ENCODE measurements at places on chromosomes 7 and 10.
A peak's percentile ranks its signal among the peaks of the same experiment; 100 is the strongest.

- no peak for DNase-seq
These were observed 109.3 kb downstream of the RTKN2 start for GRCh38 chr10:62159351-62159750.

DNA sequence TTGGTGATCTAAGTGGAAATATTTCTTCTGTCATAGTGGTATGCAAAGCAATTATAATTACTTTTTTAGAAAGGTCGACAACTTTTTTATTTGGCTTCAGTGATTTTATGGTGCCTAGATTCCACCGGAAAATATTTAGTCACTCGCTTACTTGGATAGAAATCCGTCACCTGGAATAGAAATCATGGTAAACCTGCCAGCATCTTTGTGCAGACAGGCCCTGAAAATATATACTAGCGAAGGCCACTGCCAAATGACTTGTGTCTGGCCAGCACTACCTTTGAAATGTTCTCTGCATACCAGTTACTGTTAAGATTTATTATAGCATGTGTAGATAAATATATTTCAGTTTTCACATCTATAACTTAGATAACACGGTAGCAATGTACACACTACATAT lies 226.4 kb downstream of the AGMO start:
- no peak for DNase-seq

GRCh38 chr7:152527610-152528032 lies 91.8 kb upstream of the KMT2C start:
- no peak for DNase-seq

- no peak for DNase-seq
These were observed 54.2 kb downstream of the METTL2B start for GRCh38 chr7:128530855-128531104.

DNA sequence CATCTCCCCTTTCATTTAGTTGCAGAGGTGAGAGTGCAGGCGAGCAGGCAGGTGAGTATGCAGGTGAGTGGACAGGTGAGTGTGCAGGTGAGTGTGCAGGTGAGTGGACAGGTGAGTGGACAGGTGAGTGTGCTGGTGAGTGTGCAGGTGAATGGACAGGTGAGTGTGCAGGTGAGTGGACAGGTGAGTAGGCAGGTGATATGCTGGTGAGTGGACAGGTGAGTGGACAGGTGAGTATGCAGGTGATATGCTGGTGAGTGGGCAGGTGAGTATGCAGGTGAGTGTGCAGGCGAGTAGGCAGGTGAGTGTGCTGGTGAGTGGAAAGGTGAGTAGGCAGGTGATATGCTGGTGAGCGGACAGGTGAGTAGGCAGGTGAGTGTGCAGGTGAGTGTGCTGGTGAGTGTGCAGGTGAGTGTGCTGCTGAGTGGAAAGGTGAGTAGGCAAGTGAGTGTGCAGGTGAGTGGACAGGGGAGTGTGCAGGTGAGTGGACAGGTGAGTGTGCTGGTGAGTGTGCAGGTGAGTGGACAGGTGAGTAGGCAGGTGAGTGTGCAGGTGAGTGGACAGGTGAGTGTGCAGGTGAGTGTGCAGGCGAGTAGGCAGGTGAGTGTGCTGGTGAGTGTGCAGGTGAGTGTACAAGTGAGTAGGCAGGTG lies 165.6 kb downstream of the ADARB2 start:
- no peak for DNase-seq

DNA sequence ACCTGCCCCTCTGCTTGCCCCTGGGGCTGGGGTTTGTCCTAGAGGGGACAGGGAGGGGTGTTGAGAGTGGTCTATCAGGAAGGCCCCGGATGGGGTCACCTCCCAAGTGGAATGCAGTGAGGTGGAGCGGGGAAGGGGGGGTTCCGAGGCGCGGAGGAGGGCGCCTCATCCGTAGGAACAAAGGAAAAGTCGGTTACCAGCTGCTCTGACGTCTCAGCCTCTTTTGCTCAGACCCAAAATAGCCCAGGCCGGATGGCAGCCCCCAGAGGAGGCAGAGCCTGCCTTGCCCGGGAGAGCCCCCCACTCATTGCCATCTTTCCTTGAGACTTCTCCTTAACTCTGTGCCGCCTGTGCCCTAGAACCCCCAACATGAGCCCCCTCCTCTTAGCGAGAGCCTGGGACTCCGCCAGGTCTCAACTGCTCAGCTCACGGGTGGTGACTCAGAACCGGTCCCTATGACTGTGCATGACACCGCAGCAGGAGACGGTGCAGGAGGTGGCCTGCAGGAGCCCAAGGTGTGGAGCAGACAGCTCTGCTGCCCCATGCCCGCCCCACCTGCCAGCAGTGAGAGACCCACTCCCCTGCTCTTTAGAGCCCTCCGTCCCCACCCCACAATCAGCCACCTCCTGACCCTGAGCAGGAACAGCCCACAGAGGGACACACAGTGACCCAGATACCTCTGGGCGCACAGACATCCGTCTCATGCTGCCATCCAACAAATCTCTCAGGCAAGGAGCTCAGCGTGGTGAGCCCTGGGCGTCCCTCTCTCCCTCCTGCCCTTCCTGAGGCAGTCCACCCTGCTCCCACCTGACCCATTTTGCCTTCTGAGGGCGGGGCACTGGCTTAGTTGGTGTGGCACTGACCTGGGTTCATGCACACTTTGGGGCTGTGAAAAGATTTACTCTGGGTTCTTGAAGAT lies 13.1 kb downstream of the STX1A start:
- DNase-seq: peak; percentile 97

DNA sequence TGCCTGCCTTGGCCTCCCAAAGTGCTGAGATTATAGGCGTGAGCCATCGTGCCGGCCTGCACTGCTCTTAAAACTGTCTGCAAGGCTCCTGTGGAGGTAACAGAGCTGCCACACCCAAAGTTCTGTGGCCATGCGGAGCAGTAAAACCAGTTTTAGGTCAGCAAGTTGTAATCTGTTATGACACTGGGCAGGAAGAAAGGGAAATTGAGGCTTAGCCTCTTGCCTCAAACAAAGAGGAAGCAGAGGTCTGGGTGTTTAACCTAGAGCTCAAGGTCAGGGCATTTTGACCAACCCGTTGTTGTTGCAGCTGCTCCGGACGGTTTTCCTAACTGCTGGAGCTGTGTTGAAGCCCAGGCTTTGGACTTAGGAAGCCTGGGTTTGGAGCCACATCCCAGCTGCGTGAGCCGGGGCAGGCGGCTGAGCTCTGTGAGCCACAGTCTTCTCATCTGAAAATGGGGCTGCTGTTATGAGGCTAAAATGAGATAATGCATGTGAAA lies 7.4 kb upstream of the RRP12 start:
- no peak for DNase-seq

GRCh38 chr7:107446988-107447387 lies 22.9 kb upstream of the GPR22 start:
- DNase-seq: peak; percentile 39

- no peak for DNase-seq
These were observed 6.3 kb downstream of the POLD2 start for GRCh38 chr7:44116789-44117666.

- DNase-seq: no peak
These were observed 56.9 kb upstream of the PPP2R2D start for GRCh38 chr10:131843881-131844284.

DNA sequence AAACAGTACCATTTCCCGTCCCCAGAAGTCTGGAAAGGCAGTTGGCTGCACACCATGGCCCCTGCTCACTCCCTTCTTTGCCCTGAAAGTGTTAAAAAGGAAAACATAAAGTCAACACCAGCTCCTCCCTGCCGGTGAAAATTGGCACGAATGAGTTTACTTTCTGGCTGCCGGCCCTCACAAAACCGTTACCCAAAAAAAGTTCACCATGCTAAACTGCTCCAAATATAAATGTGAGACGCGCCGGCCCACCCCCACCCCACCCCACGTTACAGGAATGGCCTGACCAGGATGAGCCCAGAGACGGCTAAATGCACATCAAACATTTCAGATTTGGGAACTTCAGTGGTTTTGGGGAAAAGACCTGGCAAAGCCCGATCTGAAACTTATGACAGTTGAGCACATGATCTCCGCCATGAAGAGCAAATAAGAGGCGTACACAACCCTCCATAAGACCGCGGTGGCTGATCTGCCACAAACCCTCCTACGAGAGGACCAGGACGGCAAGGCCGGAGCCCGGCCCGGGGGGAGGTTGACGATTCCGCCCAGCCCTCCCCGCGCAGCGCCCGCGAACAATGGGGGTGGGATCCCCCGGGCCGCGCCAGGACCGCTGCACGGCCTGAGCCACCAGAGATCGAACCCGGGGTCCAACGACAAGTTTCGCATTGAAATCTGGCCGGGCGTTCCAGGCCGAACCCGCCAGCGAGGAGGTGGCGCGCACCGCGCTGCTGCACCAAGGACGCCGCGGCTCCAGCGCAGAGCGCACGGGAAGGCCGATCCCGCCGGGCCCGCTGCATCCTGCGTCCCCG lies 952 bp downstream of the DIP2C start:
- DNase-seq: peak; percentile 50

- DNase-seq: no peak
These were observed 1.9 kb upstream of the PWWP2B start for GRCh38 chr10:132394936-132395703.

DNA sequence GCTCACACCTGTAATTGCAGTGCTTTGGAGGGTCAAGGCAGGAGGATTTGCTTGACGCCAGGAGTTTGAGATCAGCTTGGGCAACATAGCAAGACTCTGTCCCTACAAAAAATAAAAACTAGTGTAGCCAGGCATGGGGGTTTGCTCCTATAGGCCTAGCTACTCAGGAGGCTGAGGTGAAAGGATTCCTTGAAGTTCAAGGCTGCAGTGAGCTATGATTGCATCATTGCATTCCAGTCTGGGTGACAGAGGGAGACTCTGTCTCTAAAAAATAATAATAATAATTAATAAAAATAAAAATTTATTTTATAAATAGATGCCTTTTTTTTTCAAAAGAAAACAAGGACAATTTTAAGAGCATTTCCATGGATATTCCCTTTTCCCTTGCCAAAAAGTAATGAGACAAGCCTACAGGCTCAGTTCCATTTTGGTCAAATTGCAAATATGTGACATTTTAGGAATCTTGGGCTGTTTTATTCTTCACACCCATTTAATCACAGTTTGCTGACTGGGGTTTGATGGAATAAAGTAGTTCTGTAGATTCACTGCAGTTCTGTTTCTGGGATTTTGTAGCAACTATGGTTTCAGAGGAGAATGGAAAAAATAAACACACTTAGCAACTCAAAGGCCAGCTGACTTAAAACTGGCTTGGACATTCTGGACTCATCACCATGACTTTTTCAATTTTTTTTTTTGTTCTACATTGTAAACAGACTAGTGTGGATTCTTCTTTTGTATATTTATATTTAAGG lies 48.4 kb upstream of the ARHGAP21 start:
- no peak for DNase-seq

DNA sequence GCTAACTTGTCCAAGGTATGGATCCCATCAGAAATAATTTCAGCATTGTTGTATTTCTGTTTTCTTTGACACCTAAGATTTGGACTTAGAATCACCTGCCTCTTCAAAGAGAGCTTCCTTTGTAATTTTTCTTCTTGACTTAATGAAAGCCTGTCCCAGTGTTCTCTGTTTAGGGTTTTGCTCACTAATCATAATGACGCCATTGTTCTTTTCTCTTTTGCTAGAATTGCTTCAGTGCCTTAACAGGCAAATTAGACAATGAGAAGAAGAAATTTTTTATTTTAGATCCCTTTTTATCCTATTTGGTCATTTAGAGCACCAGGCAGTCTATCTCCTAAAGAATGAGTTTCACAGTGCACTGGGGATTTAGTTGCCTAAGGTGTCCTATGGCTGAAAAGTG lies 128.5 kb downstream of the SND1 start:
- no peak for DNase-seq

DNA sequence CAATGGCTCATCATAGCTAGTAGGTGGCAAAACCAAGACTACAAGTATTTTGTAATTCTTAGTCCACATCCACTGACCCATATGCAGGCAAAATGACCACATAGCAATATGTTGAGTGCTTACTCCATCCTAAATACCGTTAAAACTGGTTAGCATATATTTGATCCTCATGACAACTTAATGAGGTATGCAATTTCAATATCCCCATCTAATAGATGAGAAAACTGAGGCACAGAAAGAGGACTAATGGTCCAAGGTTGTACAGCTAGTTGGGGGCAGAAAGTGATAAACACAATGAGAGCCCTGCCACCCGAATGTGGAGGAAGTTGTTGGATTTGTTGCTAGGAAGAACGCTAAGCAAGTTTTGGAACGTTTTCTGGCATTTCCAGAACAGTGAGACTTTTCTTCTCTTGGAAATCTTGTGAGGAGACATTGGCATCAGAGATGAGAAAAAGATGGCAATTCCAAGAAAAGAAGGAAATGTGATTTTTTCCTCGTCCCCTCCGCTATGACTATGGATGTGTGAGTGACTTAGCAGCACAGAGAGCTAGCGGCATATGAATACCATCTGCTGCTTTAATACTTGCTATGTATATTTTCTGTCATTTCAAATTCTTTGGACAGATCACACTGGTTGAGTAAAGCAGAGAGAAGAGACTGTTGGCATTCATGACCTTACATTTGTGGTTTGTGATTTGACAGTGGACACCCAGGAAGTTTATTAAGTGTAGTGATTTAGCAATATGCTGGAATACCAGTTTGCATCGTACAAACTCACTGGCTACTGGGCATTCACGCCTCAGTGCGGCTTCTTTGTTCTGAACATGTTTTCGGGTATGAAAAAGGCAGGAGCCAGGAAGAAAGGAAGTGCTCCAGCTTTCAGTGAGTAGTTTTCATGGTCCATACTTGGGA lies 51.5 kb downstream of the NRCAM start:
- no peak for DNase-seq

DNA sequence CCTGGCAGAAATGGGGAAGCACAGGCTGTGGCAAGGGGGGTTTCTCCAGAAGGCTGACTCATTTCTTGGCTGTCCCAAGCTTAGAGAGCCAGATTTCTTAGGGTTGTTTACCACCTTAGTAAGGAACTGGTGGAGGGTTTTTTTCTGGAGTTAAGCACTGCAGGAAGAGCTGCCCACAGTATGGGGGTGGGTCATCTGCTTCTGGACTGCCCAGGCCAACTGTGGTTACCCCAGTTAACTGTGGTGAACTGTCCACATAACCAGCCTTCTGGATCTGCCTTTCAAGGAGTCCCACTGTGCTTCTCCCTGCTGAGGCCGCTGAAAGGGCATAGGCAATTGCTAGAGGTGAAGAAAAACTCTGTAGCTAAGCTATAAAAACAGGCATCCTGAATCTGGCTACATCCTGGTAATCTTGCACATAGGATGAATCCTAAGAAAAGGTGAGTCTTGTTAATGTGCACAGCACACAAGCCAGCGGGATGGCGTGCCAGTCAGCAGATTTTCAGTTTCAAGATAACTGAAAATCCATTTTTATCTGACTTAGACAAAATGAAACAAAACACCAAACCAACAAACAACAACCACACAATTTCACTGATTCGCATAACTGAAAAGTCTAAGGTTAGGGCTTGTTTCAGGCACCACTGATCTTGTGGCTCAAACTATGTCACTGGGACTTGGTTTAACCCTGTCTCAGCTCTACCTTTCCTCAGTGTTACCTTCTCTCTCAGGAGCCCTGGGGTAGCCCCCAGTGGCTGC lies 21.6 kb upstream of the TSPAN33 start:
- DNase-seq: no peak

- DNase-seq: no peak
These were observed 763.3 kb downstream of the SORCS1 start for GRCh38 chr10:106401161-106401560.
